ENCODE measurements at places on chromosomes 5 and 9.

DNA sequence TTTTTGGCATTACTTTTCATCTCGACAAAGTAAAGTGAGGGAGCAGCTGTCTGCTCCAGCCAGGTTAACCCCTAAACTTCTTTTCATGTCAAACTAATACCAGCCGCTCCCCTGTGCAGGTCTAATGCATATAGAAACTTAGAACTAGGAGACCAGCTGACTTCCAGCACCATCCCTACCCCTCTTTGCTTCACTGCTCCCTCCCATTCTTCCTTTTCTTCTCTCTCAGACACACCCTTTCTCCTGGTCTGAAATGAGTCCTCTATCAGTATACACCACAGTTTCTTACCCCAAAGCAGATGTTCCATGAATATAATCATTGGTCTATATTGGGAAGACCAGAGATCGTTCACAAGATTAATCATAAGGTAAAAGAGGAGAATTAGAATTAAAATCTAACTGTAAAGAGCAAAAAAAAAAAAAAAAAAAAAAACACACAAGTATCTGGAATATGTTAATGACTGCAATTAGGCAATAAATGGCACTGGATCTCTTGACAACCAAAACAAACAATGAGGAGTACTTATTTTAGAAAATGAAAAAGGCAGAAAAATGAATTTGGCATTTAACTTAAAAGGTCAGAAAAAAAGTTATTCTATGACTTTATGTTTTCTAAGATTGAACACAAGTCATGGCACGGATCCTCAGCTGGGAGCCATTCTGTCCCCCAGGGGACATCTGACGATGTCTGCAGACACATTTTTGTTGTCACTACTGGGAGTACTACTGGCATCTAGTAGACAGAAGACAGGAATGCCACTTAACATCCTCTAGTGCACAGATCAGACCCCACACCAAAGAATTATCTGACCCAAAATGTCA lies 209.8 kb downstream of the PJA2 start:
- no peak for DNase-seq

GRCh38 chr5:390623-391491 lies 52.1 kb upstream of the EXOC3 start:
- DNase-seq, result no peak

DNA sequence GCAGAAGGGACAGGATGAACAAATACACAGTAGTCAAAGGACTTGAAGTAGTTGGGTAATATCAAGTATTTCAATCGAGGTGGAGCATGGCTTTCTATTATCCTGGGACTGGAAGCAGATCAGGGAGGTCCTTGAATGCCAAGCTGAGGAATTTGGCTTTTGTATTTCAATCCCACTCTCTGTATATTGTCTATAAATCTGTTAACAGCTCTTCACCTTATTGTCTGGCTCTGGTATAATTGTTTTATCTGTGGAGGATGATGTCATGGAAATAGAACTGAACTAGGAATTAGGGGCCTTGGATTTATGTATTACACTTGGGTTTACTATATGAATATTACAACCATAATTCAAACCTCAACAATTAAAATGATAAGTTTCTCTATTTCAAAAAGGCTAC lies 6.3 kb upstream of the ADAMTSL1 start:
- no peak for DNase-seq

DNA sequence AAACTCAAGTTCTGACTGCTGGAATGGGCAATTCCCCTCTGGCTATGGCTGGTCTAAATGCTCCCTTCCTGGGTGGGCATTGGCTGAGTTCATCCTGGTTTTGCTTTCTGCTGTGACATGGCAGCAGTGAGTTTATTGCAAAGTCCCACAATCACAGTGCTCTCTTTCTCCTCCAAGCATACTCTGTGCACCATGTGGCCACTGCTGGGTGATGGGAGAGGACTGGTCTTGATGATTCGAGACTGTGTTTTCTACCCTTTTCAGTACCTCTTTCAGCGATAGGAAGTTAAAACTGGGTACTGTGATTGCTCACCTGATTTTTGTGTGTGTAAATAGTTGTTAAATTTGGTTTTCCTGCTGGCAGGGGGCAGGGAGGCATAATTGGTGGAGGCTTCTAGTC lies 49.7 kb downstream of the FER start:
- DNase-seq, result no peak

DNA sequence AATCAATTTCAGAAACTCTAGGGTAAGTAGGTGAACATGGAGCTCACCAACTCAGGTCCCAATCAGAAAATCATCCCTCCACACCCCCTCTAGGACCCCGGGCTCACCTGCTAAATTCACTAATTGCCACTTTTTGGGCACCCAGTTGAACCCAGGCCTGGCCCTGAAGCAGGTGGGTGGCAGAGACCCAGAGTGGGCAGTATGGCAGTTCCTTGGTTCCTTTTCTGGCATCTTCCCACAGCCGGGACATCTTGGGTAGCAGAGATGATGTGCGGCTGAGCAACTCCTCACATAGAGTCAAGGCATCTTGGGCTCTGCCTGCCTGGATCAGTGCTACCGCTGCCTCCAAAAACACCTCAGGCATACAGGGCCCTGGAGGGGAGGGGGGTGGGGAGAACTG lies 2.9 kb upstream of the VCP start:
- no peak for DNase-seq

- no peak for DNase-seq
Observed at GRCh38 chr9:127163409-127163808, 41.0 kb upstream of the ANGPTL2 start.

DNA sequence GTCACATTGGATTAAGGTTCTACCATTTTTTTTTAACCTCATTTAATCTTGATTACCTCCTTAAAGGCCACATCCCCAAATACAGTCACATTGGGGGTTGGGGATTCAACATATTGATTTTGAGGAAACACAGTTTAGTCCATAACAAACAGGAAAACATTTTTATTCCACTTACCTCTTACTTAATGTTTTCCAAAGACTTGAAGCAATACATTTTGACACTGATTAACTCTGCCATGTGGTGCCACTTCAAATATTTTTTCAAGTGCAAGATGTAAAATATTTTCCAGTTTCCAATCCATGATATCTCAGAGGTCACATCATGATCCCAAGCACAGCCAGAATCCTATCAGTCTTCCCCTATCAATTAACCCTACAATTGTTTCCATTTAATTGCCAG lies 548.0 kb downstream of the CSNK1G3 start:
- DNase-seq, result no peak

DNA sequence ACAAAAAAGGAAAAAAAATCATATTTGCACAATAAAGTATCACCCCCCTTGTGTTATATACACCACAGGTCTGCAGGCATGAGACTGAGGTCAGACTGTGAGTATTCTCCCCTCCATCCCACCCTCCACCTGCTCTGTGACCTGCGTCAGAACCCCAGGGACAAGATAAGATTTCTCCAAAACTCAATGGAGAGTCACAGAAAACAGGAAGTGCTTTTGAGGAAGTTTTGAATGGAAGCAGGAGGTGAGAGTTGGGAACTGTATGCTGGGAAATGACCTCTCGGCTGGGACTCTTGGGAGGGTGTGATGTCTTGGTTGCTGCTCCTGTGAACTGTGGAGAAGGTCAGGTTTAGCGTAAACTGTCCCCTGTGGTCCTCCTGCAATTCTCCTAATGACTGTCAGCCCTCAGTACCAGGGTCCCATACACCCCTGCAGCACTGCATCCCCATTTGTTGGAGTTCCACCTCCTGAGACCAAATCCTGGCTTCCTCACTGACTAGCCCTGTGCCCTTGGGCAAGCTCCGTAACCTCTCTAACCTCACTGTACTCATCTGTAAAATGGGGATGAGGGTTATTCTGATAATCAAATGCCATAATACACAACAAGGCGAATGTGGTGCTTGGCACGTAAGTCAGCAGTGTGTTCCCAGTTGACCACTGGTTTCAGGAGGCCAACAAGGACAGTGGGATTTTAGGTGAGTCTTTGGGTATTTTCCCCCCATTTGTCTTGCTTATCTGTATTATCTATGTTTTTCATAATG lies 6.9 kb upstream of the CTSL start:
- DNase-seq, result no peak

DNA sequence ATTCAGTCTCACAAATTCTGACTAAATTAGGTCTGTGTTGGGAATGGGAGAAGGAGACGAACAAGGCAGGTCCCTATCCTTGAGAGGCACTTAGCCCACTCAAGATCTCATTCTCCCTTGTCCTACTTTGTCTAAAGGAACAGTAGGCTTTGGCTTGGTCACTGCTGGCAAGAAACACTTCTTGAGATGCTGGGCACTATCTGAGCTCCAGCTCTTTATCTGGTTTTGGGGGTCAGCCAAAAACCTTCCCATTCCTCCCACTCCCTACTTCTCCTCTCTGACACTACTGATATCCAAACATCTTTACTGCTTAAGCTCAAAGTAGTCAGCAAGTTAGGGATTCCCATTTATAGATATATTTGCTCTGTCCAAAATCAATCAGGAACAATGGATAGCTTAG lies 155.2 kb downstream of the MAPKAP1 start:
- DNase-seq, result no peak

DNA sequence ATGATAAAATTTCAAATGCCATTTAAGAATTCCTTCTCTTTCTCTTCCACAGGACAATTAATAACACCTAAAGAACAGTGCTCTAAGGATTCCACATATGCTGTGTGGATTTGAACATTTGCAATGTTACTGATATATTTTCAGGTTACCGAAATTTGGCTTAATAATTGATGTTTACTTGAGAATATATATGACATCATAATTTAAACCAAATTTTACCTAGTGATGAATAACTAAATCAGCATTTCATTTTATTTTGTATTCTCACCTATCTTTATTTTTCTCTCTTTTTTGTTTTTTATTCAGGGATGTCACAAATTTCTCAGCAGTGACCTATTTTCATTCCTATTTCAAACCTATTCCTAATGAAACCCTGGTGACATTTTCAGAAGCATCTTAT lies 429.6 kb downstream of the SLCO4C1 start:
- DNase-seq, result no peak

DNA sequence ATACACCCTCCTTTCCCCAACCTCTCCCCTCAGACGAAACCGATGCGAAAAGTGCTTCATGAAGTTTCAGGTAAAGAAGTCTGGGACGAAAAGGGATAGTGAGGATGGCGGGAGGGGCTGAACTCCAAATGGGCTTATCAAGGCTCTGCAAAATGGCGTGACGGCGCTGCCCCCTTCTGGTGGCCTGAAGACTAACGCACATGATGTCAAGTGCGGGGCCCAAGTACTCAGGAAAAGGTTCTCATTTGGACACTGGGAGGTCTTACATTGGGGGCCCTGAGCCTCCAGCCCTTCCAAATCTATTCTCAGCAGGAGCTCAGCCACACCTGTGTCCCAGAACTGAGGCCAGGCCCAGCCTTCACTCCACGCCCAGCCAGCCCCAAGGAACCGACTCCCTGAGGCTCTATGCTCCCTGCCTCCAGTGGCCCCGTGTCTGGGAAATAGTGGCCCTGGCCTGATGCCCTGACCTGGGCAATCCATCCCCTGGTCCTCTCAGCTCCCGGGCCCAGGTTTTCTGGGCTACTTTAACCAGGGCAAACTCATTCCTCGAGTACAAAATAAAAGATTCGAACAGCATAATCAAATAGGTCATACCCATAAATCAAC lies 119.9 kb downstream of the KCNIP1 start:
- no peak for DNase-seq

DNA sequence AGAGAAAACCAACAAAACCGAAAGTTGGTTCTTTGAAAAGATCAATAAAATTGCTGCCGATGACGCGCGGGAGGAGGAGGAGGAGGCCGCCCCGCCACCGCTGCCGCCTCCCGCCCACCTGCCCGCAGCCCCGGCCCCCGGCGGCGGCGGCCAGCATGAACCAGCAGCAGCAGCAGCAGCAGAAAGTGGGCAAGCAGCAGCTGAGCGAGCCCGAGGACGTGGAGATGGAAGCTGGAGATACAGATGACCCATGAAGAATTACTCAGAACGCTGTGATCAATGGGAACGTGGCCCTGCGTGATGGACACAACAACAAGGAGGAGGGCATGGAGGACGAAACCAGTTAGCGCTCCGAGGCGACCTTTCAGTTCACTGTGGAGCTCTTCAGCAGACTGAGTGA lies 53.9 kb upstream of the EFNA5 start:
- no peak for DNase-seq

GRCh38 chr9:127058011-127058644 lies 64.3 kb downstream of the ANGPTL2 start:
- no peak for DNase-seq

DNA sequence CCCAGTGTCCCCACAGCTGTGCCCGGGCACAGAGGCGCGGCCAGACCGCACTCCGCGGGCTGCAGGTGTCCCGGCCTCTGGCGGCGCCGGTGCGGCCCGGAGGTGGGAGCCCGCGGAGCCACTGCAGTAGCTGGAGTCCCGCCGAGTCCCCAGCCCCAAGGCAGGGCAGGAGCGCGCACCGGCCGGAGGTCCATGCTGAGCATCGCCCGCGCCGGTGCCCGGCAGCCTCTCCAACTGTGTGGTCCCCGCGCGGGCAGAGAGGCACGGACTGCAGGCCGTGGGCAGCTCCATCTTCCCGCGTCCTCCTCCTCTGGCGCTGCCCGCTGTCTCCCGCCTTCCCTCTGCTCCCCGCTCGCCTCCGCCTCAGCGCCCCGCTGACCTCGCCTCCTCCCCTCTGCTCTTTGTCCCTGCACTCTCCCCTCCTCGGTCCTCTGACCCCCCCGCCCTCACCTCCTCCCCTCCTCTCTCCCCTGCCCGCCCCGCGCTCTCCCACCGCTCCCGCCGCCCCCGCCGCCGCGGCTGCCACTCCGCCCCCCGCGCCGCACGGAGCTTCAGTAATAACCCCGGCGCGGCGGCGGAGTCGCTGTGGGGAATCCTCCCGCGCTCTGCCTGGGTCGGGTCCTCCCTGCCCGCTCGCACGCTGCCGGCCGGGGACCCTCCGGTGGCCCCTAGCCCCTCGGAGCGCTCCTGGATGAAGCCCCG lies at the start of gene ADAMTS16:
Gene ADAMTS16, plus strand, starts transcription at position 554 of the 702 bp plus-strand sequence. Its CDS starts 138 bp downstream, at position 692.
- no peak for DNase-seq

DNA sequence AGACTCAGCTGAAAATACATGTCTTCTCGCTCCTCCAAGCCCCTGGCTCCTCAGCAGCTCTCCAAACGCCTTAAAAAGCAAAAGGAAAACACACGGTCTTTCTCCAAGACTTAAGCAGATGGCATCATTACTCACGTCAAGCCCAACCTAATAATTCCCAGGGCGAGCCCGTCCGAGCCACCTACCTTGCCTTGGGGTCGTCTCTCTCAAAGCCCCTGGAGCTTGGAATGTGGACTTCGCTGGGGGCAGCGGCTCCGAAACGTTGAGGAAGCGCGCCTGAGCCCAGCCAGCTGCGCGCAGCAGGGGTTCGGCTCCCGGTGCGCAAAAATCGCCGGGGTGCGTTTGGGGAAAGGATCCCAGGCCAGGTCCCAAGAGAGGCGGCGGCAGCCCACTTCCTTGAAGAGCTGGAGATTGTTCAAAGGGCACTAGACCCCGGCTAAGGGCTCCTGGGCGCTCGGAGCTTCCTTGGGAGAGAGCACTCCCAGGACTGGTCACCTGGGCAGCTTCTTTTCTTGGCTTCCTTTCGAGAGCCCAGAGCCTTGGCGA lies 395 bp downstream of the DRD1 start:
- no peak for DNase-seq

DNA sequence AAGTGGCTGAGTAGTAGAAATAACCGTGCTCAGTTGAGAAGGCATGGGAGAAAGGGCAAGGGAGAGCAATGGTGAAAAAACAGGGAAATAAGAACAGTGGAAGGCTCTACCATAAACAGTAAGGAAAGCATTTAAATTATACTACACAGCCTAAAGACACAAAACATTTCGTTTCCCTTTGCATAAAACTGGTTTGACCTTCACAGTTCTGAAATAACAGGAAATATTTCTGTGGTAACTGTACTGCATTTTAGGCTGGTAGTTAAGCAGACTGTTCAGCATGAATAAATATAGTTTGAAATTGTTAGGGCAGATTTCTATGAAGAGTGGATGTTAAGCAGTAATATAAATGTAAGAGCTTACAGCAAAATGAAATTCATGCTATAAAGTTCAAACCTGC lies 147.5 kb downstream of the CSNK1G3 start:
- DNase-seq, result no peak

GRCh38 chr9:95627802-95628201 lies 111.0 kb upstream of the PTCH1 start:
- no peak for DNase-seq

All from activated T-helper 1 cell treated with anti-CD3 and anti-CD28 coated beads, Interleukin-2, amount 50 U/mL, for 16 hours (primary cell).